Esophagus mucosa (tissue), 1 donor: ENCODE measurements at places on chromosomes 2 and 18. TPM values are rescaled to one million over a fixed set of nuclear protein-coding genes. Genes with fewer than 3 reads are reported as not detected.

Gene CNPPD1
- 49.3 TPM for total RNA-seq

Gene MARS2
- total RNA-seq = 5.7 TPM

DNA sequence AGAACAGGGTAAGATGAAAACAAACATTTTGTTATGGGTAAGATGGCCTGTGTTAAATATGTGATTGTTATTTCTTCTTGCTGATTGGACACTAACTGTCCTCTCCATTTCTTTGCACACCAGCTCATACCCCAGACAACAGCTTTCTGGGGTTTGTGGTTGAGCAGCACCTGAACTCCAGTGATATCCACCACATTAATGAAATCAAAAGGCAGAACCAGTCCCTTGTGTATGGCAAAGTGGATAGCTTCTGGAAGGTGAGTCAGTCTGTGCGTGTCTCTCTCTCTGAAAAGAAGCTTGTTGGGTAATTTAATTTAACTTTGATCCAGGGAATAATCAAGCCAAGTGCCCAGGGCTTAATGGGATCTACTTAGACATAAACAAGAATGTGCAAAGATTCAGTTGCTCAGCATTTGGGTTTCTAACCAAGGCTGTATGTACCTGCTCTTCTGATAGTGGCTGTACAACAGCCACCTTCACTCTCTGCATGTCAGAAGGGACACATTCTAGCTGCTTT is 108.3 kb downstream of the MGAT5 start:
- ATAC-seq = peak; percentile 83

- ATAC-seq = no peak
Measured at GRCh38 chr2:239078128-239078924, 230.4 kb downstream of the TWIST2 start.

GRCh38 chr2:8488001-8488738 is 193.7 kb upstream of the ID2 start:
- no peak for ATAC-seq

GRCh38 chr18:61554117-61554776 is 221.0 kb downstream of the CDH20 start:
- ATAC-seq = no peak

DNA sequence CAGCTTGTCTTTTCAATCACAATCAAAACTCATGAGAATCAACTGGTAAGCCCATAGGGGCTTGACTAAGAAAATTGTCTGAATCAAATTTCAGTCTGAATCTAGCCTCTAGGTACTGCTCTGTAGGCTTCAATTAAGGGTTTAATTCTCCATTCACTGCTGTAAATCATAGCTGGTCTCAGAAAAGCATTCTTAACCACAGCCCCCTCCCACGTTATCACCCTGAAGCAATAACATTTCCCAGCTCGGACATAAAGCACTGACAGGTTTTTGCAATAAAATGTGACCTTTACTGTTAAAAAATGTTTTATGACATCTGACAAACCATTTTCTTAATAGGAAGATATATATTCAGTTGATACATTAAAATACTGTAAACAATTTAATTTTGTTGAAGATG is 55.0 kb downstream of the LRP1B start:
- ATAC-seq = no peak

- no peak for ATAC-seq
Measured at GRCh38 chr18:58640891-58641610, 12.2 kb upstream of the ALPK2 start.

DNA sequence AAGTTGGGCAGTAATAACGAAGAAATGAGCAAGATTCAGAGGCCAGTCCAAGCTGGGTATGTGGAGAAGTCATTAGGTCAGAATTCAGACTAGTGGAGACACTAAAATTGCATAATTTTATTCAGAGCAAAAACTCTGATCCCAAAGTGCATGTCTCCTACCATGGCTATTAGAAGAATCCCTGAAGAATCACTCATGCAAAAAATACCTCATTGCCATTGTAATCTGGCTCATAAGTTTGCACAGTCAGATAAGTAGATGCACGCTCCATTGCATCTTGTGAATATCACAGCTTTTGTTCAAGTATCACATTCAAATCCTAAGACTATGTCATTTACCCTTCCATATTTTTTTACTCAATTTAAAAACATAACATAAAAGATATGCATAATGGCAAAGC is 692.2 kb upstream of the KLHL29 start:
- ATAC-seq = no peak

Gene PXDN
- 7.1 TPM for total RNA-seq

- ATAC-seq = no peak
Measured at GRCh38 chr2:127381762-127382161, 6.0 kb downstream of the MAP3K2 start.

DNA sequence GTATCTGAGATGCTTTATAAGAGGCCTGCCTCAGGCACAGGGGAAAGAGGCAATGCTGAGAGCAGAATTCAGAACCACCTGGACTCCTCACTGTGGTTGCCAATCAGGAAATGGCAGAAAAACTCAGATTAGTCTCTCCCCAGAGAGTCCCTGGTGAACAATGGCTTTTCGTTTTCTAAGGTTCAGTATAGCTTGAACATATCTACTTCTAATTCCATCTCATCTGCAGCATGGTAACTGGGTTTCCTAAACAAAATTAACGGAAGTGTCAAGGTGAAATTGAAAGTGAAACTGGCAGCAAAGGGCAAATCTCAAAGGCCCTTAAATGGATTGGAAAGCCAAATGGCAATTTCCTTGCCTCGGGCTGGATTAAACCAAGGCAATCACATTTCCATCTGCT is 480.2 kb upstream of the ACVR2A start:
- ATAC-seq = no peak

Gene SLC35F5
- 48.0 TPM for total RNA-seq

GRCh38 chr2:193793914-193794313 is 1599.2 kb upstream of the TMEFF2 start:
- ATAC-seq = no peak

Gene ORC4
- total RNA-seq = 24.0 TPM

DNA sequence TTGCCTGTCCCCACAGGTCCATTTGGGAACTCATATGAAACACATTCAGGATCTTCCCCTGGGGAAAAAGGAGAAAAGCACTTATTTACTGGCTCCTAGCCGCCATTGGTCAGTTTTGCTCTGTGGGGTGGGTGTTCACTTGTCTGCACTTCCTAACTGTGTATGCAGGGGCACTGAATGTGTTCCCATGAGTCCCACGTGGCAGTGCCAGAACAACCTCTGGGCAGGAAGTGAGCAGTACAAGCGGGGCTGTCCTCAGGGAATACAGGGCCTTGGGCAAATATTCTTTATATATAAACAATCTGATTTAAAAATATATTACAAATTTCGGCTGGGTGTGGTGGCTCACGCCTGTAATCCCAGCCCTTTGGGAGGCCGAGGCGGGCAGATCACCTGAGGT is 21.8 kb upstream of the CTIF start:
- no peak for ATAC-seq

DNA sequence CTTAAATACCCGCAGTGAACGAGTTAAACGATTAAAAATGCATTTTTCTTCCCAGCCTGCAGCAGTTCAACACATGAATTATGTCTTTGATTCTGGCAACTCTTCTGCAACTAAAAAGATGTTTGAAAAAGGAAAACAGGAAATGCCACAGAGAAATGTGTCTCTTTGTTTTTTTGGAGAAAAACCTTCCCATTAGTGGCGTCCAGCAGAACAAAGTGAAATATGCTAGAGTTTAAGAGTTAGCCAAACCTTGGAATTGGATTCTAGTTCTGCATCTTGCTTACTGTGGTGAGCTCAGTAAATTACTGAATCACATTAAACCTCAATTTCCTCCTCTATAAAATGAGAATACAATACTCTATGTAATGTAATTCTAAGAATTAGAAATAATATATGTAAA is 900.2 kb upstream of the ACVR2A start:
- ATAC-seq = no peak

DNA sequence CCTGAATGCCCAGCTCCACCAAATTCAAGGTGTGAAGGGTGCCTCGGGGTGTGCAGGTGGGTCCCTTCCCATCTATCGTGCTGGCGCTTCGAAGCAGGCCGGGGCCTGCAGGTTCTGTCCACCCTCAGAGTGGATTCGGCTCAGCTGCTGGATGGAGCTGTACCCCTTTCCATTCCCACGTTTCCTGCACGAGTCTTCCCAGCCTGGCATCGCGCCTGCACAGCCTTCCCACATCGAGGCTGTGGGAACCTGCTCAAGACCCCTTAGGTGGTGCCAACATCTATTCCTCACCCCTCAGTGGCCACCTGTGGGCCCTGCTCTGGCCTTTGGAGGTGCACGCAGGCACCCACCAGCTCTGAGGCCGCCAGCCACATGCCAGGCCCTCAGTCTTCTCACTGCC is 65.7 kb downstream of the PDCL3 start:
- no peak for ATAC-seq

Gene REEP1
- total RNA-seq = 1.6 TPM

- ATAC-seq = no peak
Measured at GRCh38 chr2:69836316-69836715, 6.9 kb downstream of the GMCL1 start.

Gene LIMS2
- total RNA-seq = 6.0 TPM

DNA sequence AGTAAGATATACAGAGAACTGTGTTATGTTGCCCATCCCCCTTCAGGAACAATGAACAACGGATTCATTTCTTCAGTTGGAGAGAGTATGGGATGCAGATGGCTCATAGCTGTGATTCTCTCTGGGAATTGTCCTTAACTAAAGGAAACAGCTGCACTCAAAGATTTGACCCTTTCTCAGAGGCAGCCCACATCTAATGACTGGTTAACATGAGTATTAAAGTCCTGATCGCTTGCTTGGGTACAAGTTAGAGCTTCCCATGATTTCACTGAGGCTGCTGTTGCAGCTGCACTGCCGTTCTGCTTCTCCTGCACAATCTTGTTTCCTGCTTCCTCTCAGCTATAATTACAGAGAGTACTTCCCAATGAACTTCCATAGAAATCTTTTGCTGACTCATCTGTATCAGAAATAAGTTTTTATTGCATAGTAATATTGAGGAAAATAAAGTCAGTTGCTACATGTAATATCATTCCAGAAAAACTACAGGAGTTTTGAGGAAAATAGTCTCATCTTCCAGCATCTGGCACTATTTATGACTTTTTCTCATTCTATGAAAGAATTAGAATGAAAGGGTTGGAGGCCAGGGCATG is 12.8 kb upstream of the SCN9A start:
- ATAC-seq = no peak

DNA sequence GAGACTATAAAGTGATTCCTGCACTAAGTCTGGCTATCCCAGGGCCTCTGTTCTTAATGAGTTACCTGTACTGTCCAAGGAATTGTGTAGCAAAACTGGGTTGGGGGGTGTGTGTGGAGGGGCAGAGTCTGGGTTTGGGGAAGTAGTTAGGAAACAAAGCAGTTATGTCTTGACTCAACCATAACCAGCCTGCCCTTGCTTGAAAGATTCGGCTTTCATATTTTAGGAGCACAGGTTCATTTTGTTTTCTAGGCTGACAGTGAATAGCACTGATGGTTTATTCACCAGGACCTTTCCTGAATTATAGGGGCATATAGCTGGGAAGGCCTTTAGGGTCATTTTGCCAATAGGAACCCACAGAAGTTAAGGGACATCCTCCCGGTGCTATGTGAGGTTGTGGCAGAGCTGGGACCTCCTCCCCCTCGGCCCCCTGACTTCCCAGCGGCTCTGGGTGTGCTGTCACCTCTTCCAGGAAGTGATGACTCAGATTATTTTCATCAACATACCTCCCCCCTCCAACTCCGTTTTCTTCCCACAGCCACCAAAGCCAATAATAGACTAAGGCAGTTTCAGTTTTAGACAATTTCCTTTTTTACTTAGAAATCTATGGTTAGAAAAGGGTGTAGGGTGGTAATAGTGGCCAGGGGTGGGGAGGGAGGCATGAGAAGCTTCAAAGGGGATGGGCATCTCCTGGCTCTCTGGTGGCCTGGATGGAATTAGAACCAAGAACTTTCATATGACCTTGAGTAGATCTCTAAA is 44.8 kb downstream of the SETBP1 start:
- peak; percentile 51 for ATAC-seq

DNA sequence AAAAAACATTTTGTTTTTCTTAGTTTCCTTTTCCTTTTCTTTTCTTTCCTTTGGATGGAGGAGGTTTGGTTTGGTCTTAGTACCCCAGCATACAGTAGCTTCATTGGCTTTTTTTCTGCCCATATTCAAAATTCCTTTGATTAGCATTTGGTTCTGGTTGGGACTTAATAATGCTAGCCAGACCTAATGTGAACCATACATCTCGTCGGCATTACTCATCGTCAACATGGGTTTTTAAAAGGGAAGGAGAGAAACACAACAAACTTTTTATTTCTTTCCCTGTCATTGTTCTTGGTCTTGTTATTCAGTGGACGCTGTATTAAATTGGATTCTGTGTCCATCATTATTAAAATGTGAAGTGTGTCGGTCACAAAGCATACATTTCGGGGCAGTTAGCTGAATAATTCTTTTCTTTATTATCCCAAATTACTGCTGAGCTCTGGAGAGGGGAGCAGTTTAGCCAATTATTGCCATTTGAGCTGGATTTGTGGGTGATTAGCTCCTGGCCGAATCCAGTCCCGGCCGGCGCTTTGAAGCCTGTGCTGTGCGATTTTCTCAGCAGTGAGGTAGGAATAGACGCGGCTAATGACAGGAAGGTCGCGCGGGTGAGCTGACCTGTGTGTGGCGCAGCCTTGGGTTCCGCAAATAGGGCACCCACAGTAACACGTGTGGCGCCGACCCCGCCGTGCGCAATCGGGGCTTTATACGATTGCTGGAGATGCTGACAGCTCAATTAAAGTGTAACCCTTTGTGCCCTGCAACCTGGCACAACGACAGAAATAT is 303.3 kb downstream of the GBX2 start:
- ATAC-seq = no peak

- no peak for ATAC-seq
Measured at GRCh38 chr2:226707499-226707898, 92.1 kb downstream of the IRS1 start.

DNA sequence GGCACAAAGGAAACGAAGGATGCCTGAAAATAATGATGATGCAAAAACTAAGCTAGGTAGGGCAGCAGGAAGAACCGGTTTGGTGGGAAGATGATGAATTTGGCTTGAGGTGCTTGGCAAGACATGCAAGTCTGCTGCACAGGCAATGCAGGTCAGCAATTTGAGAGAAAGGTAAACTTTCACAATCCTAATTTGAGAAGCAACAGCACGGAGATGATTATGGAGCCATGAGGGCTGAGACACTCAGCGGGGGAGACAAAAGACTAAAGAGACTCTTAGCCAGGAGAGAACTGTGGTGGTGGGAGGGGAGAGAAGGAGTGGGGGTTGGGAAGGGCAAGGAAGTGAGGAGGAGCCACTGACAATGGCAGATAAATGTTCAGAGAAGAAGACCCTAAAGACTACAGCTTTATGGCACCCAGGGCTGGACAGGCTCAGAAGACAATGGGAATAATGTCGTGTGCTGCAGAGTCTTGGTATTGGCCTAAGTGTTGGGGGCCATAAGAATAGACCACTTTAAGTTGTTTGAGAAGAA is 19.4 kb upstream of the RNF149 start:
- ATAC-seq = peak; percentile 81
